ENCODE measurements at places on chromosomes 1 and 21.
A peak's percentile ranks its signal among the peaks of the same experiment; 100 is the strongest.

DNA sequence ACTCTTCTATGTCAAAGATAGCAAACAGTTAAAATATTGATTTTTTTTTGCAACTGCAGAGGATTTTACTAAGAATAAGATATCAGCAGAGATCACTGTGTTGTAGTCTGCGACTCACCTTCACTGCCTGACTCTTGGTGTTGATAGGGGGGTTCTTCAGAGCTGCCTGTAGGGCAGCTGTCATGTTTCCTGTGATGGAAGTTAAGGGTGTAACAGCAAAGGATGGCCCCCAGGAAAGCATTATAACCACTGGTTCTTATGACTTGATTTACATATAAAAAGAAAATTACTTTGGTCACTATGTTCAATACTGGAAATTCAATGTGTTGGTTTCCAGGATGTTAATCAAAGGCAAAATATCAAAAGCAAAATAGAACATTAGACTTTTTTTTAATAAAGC lies 2.6 kb downstream of the ARPC5 start:
- peak; percentile 39 for DNase-seq

- peak; percentile 5 for DNase-seq
Measured at GRCh38 chr1:144101397-144102045, 129.7 kb upstream of the FAM72C start.

- no peak for DNase-seq
Measured at GRCh38 chr1:46522969-46523320, 28.5 kb downstream of the KNCN start.

- no peak for DNase-seq
Measured at GRCh38 chr1:55803429-55803828, 588.3 kb upstream of the USP24 start.

- DNase-seq, result no peak
Measured at GRCh38 chr21:45502006-45502345, 40.3 kb downstream of the SLC19A1 start.

DNA sequence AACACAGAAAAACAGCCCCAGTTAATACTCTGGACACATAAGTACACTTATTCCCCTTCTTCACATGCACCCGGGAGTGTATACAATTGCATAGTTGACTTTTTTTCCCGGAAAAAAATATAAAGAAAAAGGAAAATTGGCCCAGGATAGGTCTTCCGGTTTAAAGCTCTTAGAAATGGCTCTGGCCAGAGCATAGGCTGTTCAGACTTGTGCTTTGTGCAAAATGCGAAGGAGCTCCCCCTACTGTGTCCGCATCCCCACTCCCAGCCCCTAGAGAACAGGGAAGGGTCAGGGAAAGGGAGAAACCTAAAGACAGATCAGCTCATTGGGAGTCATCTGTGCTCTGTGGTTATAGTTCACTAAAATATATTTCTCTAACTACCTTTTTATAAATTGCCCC lies 5.5 kb upstream of the MTMR11 start:
- no peak for DNase-seq

- DNase-seq, result no peak
Measured at GRCh38 chr1:52867087-52867863, 24.7 kb downstream of the ZYG11A start.

GRCh38 chr1:46613661-46614603 lies 2.7 kb downstream of the MOB3C start:
- DNase-seq, result peak; percentile 73

DNA sequence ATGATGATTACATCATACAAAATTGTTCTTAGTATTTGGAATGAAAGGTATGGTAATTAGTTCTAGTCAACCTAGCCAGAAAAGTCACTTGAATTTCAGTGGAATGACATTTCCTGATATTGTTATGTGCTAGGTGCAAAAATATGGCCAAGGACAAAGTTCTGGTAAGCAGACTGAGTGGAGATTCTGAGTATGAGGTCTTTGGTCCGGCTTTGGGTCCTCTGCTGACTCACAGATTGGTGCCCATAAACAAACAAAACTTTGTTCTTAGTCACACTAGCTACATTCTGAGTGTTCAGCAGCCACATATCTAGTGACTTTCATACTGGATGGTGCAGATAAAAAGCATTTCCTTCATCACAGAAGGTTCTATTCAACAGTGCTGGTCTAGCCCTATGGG lies 206.1 kb downstream of the ZNF648 start:
- DNase-seq, result no peak

Data from activated naive CD4-positive, alpha-beta T cell treated with anti-CD3 and anti-CD28 coated beads for 36 hours (primary cell).